ENCODE measurements at places on chromosomes 12 and 14. TPM values are rescaled to one million over a fixed set of nuclear protein-coding genes. Genes with fewer than 3 reads are reported as not detected.

The DDHD1 gene
- total RNA-seq = 10.7 TPM

The MAP3K9 gene
- 0.14 TPM for total RNA-seq

The FOXA1 gene
- total RNA-seq = not detected

The PTGDR gene
- not detected for total RNA-seq

The LYZ gene
- not detected for total RNA-seq

The PDZRN4 gene
- not detected for total RNA-seq

The GARIN6 gene
- not detected for total RNA-seq

The GRIN2B gene
- not detected for total RNA-seq
